GDM1 (cell line): ENCODE measurements at places on chromosomes 1 and 21.

- DNase-seq, result no peak
Observed at GRCh38 chr1:52367272-52367671, 1.3 kb upstream of the CC2D1B start.

GRCh38 chr1:61659061-61659460 lies 65.9 kb downstream of the TM2D1 start:
- DNase-seq, result no peak

DNA sequence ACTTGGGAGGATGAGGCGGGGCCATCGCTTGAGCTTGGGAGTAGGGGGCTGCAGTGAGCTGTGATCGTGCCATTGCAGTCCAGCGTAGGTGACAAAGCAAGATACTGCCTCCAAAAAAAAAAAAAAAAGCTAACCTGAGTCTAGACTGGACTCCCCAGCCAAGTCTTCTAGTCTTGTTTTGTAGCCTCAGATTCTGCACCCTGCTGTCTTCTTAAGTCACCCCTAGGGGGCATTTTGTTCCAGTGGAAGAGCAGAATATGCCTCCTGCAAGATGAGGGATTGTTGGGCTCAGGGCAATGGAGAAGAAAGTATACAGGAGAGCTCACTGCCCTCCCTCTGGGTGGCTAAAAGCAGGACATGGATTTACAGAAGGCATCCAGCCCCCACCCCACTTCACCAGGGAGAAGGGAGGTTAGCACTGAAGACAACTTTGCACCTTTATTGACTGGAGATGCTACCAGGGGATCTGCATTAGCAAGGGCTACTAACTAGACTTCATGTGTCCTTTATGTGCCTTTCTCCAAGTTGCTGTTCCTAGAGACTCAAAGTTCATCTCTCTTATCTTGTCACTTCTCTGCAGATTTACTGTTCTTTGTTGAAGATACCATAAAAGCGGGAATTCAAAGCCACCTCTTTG lies 15.3 kb upstream of the RNF187 start:
- DNase-seq, result peak; percentile 67

DNA sequence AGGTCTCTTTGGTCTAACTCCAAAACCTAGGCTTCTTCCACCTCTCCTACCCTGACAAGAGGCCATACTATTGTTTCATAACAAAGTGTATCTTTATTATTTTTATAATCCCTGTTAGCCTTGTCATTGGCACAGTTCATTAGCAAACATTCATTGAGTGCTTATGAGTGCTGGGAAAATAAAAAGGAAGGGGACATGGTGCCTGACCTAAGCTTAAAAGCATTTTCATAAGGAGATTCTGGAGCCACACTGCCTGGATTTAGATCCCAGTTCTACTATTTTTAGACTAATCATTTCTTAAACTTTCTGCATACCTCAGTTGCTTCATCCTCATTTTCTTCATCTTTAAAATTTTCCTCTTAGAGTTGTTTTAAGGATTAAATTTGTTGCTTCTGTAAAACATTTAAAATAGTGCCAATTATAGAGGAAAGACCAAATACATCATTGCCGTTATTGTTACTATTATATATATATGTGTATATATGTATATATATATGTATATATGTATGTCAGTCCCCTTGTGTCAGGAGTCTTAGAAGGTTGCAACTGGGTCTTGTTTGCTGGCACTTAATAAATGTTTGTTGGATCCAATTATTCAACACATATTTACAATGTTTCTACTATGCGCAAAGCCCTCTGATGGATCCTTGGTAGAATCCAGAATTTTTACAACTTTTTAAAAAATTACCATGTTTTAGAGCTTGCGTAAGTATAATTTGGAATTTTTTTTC lies 250.9 kb upstream of the SGIP1 start:
- no peak for DNase-seq
